ENCODE measurements at places on chromosomes 4 and X.

DNA sequence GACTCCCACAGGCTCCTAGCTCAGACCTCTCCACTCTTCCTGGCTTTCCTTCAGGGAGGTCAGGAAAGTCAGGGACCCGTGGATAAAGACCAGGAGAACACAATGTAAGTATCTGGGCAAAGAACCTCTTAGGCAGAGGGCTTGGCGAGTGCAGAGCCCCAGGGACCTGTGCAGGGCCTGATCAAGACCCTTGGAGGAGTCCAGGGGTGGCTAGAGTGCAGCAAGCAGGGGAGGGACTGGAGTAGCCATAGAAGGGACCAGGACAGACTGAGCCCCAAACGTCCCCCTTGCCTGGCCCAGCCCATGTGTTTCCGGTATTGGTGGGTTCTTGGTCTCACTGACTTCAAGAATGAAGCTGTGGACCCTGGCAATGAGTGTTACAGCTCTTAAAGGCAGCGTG is 5.9 kb upstream of the TNIP2 start:
- no peak for DNase-seq

DNA sequence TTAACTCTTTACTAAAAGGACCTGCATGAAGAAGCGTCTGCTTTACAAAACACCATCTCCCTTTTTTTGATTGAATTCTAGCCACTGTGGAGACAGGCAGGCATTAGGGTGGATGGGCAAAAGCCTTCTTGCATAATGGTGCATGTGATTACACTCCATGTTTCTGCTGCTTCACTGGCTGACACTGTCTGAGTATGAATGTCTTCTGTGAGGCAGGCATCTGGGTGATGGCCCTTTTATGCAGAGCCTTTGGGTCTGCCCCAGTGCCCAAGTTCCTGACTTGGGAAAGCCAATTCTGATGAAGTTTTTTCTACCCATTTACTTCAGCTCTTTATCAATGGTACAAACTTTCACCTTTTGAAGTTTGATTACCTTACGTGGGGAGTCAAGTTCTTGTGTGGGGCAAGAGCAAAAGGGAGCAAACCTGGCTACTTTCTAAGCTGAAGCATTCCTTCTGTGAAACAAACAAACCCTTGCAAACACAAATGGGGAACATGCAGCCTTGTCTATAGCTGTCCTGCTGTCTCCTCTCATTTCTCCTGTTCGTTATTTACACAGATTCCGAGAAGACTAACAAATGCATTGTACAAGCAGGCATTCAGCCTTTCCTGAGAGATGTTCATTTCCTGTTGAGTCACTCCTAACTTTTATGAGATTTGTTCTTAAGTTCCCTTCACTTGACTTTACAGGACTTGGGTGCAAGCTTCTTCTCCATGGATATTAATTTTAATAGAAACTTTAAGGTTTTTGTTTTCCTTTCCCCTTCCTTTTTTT is 301.9 kb downstream of the TLL1 start:
- no peak for DNase-seq

DNA sequence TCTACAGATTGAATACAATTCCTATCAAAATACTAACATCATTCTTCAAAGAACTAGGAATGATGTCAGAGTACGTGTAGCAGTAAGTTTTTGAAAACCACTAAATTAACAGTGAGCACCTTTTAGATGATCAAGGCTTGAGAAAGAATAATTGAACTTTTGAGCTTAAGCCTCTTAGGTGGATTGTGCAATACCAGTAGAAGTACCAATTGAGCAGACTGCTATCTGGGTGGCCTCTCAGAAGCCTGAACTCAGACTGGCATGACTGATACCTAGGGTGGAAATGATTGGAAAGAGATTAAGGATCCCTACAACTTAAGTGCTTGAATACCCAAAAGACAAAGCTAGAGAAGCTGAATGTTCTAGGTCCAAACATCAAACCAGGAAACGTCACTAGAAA is 200.3 kb upstream of the GALNTL6 start:
- DNase-seq = no peak

DNA sequence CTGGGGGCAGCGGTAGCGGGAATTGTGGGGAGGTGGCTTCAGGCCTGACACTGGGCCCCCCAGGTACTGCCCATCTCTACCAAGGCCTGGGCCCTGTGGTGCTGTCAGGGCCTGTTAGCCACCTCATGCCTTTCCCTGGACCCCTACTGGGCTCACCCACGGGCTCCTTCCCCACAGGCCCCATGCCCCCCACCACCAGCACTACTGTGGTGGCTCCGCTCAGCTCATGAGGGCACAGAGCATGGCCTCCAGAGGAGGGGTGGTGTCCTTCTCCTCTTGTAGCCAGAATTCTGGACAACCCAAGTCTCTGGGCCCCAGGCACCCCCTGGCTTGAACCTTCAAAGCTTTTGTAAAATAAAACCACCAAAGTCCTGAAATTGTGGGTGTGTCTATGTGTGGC is 7.5 kb downstream of the GATA1 start:
- no peak for DNase-seq

GRCh38 chr4:18020671-18021469 is 685 bp downstream of the LCORL start:
- peak; percentile 25 for DNase-seq

- DNase-seq = no peak
Observed at GRCh38 chrX:134737061-134737460, 78.8 kb upstream of the PLAC1 start.

GRCh38 chr4:124684301-124684700 is 28.2 kb downstream of the ANKRD50 start:
- no peak for DNase-seq

- no peak for DNase-seq
Observed at GRCh38 chr4:36485885-36486284, 204.5 kb downstream of the DTHD1 start.

GRCh38 chr4:23952258-23952657 is 62.4 kb upstream of the PPARGC1A start:
- no peak for DNase-seq

- no peak for DNase-seq
Observed at GRCh38 chr4:67332627-67333026, 212.7 kb downstream of the CENPC start.

GRCh38 chr4:3369781-3370674 is 71.7 kb upstream of the HGFAC start:
- peak; percentile 39 for DNase-seq

GRCh38 chr4:130233377-130234047 is 1137.6 kb downstream of the C4orf33 start:
- no peak for DNase-seq

GRCh38 chr4:109912706-109913595 is at the start of gene EGF:
Gene EGF (plus strand): TSS chr4:109912883. CDS start chr4:109913336, 453 bp downstream.
- no peak for DNase-seq

DNA sequence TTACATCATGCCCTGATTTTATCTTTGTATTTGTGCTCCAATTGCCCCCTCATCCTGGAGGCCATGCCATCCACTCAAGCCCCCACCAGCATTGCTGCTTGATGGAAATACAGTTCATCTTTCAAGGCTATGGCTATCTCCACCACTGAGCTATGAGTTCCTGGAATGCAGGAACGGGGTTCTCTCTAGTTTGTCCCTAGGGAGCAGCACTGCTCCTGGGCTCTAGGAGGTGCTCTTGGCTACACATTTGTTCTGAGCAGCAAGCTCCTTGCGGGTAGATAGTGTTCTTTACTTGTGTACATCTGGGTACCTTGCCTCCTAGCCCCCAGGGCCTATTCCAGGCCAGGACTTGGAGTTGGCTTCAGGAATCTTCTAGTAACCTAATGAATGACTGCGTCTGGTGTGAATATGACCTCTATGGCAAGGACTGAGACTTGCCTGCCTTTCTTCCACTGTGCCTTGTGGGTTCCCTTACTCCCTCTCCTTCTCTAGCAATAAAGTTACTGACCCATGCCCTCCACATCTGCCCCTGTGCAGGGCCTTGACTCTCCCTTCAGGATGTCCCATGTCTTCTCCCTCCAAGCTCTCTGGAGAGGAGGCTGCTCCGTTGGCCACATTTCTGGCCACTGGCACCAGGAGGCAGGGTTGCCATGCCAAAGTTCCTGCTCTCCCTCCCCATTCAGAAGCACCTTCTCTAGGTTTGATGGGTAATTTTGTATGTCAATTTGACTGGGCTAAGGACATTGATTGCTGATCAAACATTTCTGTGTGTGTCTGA is 7.6 kb downstream of the CITED1 start:
- peak; percentile 11 for DNase-seq

DNA sequence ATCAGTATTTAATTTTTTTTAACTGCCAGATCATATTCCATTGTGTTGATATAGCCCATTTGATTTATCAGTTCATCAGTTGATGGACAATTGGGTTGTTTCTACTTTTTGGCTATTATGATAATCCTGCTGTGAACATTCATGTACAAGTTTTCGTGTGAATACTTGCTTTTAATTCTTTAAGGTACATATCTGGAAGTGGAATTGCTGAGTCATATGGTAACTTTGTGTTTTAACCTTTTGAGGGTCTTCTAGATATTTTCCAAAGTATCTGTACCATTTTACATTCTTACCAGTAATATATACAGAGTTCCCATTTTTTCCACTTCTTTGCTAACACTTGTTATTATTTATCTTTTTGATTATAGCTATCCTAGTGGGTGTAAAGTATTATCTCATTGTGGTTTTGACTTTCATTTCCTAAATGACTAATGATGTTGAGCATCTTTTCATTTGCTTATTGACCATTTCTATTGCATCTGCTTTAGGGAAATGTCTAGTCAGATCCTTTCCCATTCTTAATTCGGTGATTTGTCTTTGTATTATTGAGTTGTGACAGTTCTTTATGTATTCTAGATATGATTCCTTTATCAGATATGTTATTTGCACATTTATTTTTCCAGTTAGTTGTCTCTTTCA is 75.2 kb upstream of the NUDT6 start:
- DNase-seq = no peak

DNA sequence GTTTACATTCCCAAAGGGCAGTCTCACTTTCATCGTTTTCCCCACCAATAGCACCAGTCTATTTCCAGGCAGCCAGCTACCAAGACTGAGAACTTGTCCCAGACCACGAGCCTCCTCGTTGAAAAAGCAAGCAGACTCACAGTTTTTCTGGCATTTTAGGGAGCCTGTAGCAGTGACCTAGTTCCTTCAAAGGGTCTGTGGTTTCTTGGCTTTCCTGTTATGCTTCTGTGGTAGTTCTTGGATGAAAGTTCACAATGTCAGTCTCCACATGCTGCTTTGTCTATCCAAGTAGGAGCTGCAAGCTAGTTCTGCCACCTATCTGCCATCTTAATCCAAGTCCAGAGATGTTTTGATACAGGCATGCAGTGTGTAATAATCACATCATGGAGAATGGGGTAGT is 151.6 kb upstream of the ZC4H2 start:
- no peak for DNase-seq

- peak; percentile 25 for DNase-seq
Observed at GRCh38 chrX:136754651-136755050, 26.1 kb downstream of the ARHGEF6 start.

- DNase-seq = no peak
Observed at GRCh38 chrX:85685843-85686242, 306.4 kb upstream of the POF1B start.

DNA sequence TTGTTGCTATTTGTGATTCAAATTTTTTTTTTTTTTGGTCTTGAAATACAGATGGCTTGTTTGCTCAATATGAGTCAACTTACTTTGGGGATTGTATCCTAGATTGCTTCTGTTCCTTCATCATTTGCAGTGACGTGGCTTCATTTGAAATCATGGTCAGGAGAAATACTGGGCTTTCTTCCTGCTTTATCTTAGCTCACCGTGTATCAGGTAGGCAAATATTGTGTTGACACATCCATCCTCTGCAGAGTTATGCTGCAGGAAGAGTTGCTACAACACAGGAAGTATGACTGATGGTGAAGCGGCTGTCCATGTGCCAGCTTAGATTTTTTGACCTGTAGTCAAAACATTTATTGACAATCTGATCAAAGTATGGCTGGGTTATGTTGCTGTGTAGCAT is 232.2 kb downstream of the C4orf33 start:
- no peak for DNase-seq

DNA sequence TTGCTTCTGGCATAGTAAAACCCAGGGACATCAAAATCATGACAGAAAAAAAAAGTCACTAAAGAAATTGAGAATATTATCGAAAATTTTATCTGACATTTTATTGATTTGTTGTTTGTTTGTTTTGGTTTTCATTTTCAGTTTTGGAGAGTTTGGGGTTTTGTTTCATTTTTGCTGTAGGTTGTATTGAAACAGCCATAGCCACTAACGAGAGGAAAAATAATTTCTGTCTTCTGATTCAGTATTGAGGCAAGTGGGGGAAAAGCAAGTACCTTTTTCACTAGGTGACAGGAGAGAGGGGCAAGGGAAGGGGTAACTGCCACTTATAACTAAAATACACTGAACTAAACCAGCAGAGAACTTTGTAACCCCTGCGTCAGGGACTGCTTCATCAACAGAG is 392.8 kb upstream of the NDST3 start:
- DNase-seq = no peak

- peak; percentile 3 for DNase-seq
Observed at GRCh38 chr4:101556842-101557241, 209.5 kb upstream of the PPP3CA start.

- DNase-seq = no peak
Observed at GRCh38 chr4:152033621-152034020, 272.8 kb upstream of the GATB start.

- DNase-seq = no peak
Observed at GRCh38 chr4:6918338-6918737, 8.7 kb downstream of the TBC1D14 start.

GRCh38 chr4:152044331-152045036 is 283.7 kb upstream of the GATB start:
- no peak for DNase-seq

GRCh38 chrX:65667157-65667502 is 324 bp upstream of the MSN start:
- no peak for DNase-seq

GRCh38 chr4:8911316-8912088 is 39.9 kb upstream of the HMX1 start:
- no peak for DNase-seq

DNA sequence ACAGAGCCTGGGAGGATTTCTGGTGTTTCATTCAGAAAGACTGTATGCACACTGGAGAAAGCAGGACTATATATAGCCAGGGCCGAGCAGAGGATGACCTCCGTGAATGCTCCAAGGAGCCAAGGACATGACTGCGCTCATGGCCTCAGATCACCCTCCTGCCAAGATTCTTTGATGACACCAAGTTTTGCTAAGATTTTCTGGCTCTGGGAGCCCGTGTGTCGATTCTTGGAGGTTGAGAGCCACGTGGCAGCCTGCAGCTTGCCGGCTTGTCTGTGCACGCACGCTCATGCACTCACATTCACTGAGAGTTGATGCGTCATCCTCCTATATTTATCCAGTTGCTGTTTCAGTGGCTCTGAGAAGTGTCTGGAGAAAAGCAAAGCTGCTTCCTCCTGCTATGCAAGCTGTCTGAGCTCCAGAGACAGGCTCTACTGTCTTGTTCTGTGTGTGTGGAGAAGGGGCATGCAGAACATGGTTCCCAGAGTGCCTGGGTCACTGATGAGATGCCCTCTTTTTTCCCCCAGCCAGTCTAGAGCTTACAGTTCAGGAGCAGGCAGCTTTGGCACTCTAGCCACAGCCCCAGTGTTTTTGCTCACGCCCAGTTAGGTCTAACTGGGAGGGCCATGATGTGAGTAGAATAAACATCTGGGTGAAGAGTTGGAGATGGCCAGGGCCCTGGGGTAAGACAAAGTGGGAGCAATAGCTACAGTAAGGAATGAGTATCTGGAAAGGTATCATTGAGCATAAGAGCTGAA is 64.9 kb upstream of the SCOC start:
- DNase-seq = no peak

GRCh38 chr4:25467843-25468242 is 90.8 kb downstream of the ANAPC4 start:
- DNase-seq = no peak

- no peak for DNase-seq
Observed at GRCh38 chr4:150389896-150390530, 191.9 kb upstream of the MAB21L2 start.

GRCh38 chrX:119801253-119802221 is 10.1 kb upstream of the RPL39 start:
- no peak for DNase-seq
